ENCODE measurements at places on chromosomes 1 and 21. TPM values are rescaled to one million over a fixed set of nuclear protein-coding genes. Genes with fewer than 3 reads are reported as not detected.

GRCh38 chr1:86846164-86846647 is 67.7 kb downstream of the SELENOF start:
- DNase-seq, result no peak

The HECTD3 gene
- 32.9 TPM for total RNA-seq

The FMOD gene
- total RNA-seq, result 216 TPM

- DNase-seq, result no peak
Measured at GRCh38 chr1:190344454-190344853, 133.2 kb downstream of the BRINP3 start.

DNA sequence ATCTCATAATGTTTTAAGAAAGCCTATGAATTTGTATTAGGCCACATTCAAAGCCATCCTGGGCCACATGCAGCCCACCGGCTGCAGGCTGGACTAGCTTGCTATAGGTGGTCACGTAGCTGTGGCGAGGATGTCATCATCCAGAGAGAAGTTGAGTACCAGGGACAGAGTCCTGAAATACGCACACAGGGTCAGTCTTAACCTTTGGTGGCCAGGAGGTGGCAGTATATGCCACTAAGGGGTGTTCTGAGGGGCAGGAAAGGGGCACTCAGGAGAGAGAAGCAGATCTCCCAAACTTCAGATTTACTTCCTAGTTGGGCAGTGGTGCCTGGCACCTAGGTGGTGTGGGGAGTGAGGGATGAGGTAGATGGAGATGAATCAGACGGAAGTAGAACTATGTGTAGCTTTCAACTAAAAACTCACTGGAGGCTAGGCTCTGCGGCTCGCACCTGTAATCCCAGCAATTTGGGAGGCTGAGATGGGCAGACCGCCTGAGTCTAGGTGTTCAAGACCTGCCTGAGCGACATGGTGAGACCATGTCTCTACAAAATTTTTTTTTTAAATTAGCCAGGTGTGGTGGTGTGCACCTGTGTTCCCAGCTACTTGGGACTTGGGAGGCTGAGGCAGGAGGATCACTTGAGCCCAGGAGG is 16.3 kb upstream of the CDK18 start:
- no peak for DNase-seq

- no peak for DNase-seq
Measured at GRCh38 chr1:96992871-96993270, 271.3 kb downstream of the PTBP2 start.

The ST6GALNAC3 gene
- 18.9 TPM for total RNA-seq

GRCh38 chr1:180603850-180604226 is 28.0 kb upstream of the XPR1 start:
- DNase-seq, result no peak

- no peak for DNase-seq
Measured at GRCh38 chr1:51924455-51924854, 45.9 kb upstream of the NRDC start.

DNA sequence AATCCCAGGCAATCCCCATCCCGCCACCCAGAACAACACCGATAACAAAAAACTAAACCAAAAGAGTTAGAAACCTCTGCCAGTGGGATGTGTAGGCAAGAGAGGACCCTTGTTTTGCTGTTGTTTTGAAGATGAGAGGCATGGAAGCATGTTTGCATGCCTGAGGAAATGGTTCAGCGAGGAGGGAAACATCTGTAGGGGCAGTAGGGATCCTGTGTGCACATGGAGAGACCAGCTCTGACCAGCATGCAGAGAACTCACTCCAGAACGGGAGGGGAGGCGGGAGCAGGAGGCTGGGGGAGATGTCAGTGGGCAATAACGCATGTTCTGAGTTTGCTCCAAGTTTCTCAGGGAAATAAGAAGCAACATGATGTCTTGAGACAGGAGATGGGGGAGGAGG is 5.3 kb downstream of the CLDN14 start:
- DNase-seq, result no peak
